ENCODE measurements at places on chromosomes 11 and 22.

DNA sequence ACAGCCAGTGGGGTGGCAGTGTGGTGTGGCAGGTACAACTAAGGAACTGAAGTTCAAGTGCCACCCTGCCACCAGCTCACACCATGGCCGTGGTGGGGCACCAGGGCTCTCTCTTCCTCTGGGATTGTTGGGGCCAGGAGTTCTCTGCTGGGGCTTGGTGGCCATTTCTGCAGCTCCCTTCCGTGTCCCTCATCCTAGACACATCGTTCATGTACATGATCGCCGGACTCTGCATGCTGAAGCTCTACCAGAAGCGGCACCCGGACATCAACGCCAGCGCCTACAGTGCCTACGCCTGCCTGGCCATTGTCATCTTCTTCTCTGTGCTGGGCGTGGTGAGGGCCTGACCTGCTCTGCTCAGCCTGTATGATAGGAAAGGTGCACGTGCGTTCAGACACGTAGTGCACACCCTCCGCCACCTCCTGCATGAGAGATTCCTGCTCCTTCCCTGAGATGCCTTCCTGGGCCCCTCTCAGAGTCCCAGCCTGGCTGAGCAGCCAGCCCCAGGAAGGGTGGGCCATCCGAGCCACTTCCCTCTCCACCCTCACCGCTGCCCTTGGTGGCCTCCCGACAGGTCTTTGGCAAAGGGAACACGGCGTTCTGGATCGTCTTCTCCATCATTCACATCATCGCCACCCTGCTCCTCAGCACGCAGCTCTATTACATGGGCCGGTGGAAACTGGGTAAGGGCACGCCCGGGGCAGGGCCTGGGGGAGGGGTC lies 7.3 kb upstream of the TAGLN start:
- DNase-seq: no peak

GRCh38 chr11:65297026-65297672 lies 17.5 kb upstream of the CDC42EP2 start:
- DNase-seq: no peak

GRCh38 chr11:17479284-17480214 lies 2.9 kb upstream of the ABCC8 start:
- peak; percentile 31 for DNase-seq

DNA sequence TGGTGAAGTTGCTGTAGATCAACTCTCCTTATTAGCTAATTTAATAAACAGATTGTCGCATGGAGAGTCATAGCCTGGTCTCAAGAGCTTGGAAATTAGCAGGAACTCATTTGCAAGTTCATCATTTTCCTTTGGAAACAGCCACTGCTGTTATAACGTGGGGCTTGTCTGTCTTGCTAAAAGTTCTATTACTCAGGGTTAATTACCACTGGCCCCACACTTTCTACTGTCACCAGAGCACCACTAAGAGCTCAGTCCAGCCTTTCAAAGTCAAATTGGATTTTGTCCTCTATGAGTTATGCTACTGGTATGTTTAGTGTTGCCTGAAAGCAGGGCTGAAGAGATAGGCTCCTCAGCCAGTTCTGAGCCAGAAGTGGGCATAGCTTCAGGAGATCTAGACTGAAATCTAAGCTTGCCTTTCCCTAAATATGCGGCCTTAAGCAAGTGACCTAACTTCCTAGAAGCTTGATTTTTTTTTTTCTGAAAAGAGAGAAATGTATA lies 292.2 kb downstream of the INSC start:
- no peak for DNase-seq

GRCh38 chr22:48167238-48167637 lies 1404.8 kb downstream of the TBC1D22A start:
- DNase-seq: no peak

GRCh38 chr11:46588915-46589314 lies 4.9 kb downstream of the AMBRA1 start:
- no peak for DNase-seq

- DNase-seq: no peak
Observed at GRCh38 chr22:49402169-49402568, 425.5 kb downstream of the BRD1 start.

DNA sequence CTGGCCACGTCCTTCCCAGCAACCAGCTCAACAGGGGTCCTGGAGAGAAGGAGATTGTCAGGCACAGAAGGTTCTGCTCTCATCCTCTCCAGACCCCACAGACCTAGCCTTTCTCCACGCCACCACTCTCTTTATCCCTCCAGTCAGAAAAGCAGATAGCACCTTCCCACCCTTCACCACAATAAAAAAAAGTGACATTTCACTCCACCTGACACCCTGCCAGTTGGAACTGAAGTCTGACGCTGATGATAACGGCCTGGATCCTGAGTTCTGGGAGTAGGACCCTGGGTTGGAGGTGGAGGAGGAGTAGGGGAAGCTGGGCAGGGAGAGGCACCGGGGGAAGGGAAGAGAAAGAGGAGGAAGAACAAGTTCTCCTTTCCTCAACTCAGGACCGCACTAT lies 127.5 kb upstream of the ANO1 start:
- DNase-seq: no peak

DNA sequence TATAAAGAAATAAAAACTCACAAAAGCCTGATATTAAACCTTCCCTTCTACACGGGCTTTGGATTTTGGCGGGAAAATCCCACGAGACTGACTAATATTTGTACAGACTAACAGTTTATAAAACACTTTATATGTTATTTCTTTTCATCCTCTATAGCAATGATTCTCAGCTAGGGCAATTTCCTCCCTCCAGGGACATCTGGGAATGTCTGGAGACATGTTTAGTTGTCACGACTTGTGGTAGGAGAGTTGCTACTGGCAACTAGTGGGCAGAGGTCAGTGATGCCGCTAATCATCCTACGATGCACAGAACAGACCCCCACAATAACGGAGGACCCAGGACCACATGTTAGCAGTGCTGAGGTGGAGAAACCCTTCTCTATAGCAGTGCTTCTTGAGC lies 304.8 kb upstream of the PITPNB start:
- DNase-seq: no peak

DNA sequence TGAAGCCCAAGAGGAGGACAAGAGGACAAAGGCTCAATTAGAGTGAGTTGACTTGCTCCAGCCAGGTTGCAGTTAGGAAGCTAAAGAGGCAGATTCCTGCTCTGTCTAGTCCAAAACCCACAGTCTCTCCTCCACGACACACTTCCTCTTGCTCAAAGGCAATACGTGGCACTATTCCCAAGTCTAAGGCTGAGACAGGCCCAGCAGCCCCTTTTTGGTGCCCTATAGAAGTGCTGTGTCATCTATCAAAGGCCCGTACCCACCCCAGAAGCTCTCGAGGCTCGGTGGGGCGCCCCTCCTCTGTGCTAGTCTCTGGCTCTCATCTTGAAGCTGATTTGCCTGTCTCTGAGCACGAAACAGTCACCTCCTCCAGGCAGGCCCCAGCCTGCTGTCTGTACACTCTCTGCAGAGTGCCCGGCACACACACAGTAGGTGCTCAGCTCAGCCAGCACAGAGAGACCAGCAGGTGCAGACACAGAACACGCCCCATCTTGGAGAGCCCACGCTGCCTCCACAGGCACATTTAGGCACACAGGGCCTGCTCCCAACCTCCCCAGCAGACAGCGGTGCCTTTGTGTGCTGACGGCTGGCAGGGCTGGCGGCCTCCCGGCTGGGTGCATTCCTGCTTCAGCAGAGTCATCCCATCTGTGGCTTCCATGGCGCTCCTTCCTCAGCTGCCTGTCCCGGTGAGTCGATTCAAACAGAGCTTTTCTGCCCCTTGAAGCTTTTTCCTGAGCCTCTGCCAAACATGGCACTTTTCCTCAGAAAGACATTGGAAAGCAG lies 52.8 kb downstream of the MYH9 start:
- DNase-seq: no peak

GRCh38 chr11:76159303-76159937 lies 46.9 kb downstream of the WNT11 start:
- no peak for DNase-seq

DNA sequence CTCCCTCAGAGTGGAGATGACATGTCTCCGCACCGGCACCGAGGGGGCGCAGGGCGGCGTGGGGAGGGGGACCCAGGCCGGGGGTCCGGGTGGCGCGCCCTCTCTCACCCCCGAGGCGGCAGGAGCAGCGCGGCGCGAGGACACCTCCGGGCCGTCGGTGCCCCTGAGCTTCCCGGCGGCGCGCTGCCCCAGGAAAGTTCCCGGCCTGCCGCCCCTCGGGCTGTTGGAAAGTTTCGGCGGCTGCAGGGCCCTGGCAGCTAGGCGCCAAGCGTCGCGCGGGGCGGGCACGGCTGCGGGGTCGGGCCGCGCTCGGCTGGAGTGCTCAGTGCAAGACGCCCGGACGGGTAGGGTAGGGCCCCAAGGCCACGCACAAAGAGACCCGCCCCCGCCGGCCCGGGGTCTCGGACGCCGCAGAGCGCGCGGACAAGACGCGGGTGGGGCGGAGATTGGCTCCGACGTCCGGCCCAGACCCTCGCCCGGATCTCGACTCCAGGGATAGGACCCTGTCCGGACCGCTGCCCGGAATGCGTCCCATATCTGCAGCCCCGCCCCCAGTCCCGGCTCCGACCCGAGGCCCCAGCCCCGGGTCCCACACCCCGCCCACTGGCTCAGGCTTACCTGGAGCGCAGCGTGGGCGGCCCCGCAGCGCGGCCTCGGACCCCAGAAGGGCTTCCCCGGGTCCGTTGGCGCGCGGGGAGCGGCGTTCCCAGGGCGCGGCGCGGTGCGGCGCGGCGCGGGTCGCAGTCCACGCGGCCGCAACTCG lies 471 bp downstream of the ARVCF start:
- no peak for DNase-seq

Data from Caki2 (cell line).